ENCODE measurements at places on chromosomes 5 and 9.

DNA sequence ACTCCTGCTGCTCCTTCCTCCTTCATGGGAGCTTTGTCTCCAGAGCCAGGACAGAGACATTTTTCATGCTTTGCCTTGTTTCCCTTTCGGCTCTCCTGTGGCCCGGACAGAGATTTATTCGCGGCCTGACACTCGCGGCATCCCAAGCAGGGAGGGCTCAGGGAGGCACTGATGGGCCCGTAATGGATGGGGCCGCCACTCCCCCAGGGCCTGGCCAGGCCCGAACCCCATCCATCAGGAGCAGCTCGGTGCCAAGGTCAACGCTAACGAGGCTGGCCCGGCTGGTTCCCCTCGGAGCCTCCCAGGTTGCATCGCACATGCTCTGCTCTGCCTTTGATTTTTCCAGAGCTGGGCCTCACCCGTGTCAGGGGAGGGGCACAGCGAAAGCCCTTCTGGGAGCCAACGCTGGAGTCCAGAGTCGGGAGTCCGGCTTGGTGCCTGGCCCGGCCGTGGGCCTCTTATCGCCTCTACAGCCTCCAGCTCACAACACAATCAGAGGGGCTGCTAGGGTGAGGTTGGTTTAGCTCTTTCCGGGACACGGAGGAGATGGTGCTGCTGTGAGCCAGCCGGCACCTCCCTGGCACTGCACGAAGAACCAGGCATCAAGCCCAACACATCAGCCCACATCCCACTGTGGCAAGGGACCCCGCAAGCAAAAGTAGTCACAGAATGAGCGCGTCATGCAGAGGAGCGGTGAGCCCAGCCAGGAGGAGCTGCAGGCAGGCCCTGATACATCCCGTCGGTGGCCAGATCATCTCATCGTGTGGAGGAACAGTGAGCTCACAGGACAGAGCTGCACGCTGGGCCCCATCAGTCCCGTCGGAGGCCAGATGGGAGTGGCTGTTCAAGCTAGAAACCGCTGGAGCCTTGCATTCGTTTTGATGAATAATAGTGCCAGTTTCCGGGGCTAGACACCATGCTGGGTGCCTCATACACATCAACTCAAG lies 72.2 kb upstream of the BARHL1 start:
- no peak for DNase-seq

DNA sequence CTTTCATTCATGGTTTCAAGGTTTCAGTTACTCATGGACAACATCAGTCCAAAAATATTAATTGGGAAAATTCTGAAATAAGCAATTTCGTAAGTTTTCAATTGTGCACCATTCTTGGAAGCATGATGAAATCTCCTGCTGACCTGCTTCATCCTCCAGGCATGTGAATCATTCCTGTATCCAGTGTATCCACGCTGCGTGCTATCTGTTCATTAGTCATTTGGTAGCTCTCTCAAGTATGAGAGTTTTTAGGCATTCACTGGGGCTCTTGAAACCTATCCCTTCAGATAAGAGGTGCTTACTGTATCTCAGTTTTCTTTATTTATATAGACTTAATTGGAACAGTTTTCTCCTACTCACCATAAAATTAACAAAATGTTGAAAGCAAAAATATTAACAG lies 293.0 kb downstream of the CDH12 start:
- no peak for DNase-seq

DNA sequence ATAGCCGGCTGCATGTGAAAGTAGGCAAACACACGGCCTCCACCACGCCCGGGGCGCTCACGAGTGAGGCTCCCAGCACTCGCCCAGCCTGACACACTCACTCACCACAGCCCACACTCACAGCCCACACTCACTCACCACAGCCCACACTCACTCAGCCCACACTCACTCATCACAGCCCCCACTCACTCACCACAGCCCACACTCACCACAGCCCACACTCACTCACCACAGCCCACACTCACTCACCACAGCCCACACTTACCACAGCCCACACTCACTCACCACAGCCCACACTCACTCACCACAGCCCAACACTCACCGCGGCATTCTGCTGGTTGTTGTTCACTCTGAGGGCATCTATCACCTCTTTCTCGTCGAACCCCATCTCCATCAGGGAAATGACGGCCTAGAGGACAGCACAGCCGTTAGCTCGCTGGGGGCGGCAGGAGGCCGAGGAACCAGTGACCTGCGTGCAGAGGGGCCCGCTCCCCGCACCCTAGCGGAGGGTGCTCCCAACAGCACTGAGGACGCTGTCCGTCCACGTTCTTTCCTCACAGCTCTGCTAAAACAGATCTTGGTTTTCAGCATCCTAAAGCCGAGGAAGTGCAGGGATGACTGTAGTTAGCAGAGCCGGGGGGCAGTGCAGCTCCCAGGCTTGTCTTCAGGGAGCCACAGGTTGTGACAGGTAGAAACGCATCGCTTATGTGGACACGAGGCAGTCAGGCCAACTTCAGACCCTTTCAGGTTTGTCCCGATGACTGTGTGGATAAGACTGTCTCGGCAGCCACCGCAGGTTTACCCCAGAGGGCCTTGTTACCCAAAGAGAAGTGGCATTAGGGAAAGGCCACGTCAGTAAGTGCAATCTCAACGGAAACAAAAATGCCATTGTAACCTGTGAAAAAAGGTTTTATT lies 21.6 kb downstream of the UBAC1 start:
- DNase-seq: no peak

GRCh38 chr5:88679638-88680037 lies 203.3 kb downstream of the MEF2C start:
- no peak for DNase-seq

DNA sequence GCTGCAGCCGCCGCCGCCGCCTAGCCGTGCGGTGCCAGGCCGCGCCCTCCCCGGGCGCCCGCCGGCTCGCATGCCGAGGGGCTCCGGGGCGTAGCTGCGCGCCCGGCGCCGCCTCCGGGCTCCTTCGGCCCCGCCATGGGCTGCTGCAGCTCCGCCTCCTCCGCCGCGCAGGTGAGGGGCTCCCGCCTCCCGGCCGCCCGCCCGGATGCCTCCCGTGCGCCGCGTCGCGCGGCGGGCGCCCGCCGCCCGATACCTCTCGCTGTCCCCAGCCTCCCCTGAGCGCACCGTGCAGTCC lies 230 bp downstream of the SLC44A1 start:
- no peak for DNase-seq

GRCh38 chr5:55636683-55637082 lies 75.4 kb downstream of the SLC38A9 start:
- no peak for DNase-seq

GRCh38 chr5:130400091-130400490 lies 495.8 kb downstream of the CHSY3 start:
- no peak for DNase-seq

- no peak for DNase-seq
Observed at GRCh38 chr5:159764283-159765134, 151.8 kb upstream of the ADRA1B start.

GRCh38 chr5:157669701-157670097 lies 1.6 kb upstream of the C5orf52 start:
- no peak for DNase-seq

DNA sequence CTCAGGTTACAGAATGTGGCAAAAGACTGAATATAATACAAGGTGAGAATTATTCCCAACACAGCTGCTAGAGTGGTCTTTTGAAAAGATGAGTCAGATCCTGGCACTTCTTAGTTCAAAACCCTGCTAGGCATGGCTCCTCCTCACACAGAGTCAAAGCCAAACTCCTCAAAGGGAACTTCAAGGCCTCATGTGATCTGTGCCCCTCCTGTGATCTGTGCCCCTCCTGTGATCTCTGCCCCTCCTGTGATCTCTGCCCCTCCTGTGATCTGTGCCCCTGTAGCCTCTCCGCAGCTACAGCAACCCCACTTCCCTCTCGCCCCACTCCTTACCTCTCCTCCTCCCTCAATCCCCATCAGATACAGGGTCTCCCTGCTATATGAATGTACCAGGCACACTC lies 525.5 kb upstream of the CCNG1 start:
- no peak for DNase-seq

- peak; percentile 67 for DNase-seq
Observed at GRCh38 chr5:4013106-4013898, 417.7 kb downstream of the IRX1 start.

DNA sequence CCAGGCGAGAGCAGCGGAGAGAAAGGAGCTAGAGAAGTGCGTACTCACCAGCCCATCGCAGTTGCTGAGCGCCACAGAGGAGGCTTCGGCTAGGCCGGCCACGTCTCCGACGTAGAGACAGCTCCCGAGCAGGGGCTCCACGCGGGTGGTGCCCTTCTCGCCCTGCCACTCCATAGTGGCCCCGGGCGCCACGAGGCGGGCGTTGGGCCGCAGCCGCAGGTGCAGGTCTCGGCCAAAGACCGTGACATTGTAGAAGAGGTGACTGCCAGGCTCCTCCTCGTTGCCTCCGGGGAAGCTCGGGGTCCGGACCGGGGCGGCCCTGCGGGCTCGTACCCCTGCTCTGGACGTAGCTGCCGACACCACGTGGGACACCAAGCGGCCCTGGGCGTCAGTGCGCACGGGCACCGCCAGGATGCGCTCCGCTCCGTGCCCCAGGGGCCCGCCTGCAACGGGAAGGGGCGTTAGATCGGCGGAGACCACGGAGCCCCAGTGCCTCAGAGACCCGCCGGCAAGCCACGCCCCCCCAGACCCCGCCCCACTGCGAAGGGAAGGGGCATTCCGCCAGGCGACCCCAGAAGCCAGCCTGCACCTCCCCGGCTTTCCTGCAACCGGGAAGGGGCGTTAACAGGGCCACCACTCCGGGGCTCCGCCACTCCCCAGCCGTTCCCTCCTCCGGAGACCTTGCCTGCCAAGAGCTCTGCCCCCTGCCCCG lies 1.4 kb downstream of the ADAMTS2 start:
- DNase-seq: peak; percentile 50

- no peak for DNase-seq
Observed at GRCh38 chr5:104241046-104241445, 678.5 kb upstream of the NUDT12 start.

DNA sequence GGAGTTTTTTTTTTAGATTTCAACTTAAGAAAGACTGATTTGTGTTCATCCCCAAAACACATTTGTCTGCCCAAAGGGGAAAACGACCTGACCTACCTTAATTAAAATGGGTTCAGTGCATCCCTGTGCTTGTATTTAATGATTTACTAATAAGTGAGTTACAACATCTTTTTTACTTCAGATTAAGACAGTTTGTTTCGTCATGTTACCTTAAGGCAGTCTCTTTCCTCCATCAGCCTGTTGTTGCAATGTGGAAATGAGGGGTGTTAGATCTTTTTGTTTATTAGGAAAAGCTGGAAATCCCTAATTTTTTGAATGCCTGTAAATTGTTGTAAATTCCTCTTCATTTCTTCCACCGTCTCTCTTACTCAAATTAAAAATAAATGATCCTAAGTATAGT lies 177.5 kb downstream of the GDNF start:
- DNase-seq: no peak

DNA sequence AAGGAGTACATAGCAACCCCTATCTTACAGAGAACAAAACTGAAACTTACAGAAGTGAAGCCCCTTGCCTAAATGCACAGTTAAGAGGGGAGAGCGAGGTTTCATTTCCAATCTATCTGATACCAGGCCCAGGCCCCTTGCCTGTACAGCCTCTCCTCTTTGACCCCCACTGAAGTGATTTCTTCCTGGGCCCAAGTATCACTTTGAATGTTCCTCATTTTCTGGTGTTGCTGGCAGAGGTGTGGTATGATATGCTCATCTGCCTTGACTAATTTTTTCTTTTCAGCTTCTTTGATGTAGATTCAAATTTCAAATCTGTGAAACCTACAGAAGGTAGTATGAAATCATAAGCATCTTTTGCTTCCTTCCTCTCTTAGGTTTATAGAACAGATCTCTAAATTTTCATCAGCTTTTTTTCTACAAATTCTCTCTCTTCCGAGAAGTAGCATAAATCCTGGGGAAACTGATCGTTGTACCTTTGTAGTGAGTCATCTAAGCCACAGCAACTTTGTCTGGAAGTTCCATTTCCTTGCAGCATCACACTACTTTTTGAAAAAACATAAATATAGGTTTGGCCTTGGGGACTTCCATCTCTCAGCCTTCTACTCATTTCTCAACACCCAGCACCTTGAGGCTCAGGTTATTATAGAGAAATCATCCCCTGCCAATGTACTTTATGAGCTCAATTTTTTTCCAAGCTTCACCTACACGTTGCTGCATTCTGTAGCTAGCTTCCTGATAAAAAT lies 402.4 kb upstream of the PTGER4 start:
- DNase-seq: no peak

GRCh38 chr5:89524785-89525184 lies 641.8 kb upstream of the MEF2C start:
- no peak for DNase-seq

- DNase-seq: no peak
Observed at GRCh38 chr5:78593465-78593864, 55.1 kb downstream of the LHFPL2 start.

GRCh38 chr9:12708562-12709298 lies 15.5 kb downstream of the TYRP1 start:
- DNase-seq: no peak

GRCh38 chr5:158953929-158954534 lies 145.7 kb downstream of the EBF1 start:
- DNase-seq: no peak

DNA sequence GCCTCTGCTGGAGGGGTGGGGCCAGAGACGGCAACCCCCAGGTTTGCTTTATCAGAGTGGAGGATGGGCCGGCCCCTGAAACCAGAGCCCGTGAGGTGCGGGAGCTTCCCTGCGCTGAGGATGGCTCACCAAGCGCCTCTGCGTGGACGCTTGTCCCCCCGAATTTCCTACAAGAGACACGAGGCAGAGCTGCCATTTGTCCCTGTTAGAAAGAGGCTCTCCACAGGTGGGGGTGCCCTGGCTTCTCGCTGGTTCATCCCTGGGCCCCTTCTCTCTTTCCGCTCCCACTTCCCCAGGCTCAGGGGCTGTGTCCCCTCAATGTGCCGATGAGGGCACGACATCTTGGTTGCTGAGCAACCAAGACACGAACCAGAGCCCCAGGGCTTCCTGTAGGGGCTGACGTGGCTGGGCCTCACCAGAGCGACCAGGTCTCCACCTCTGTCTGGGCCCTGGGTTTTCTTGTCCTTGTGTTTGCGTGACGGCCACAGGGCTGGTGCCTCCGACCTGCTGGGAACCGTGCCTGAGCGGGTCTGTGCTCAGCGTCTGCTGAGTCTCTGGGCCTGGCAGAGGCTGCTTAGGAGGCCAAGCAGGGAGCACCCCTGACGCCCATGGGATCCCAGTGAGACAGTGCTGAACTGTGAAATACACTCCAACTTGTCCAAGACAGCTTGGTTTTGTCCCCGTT lies 119.6 kb upstream of the COL5A1 start:
- DNase-seq: no peak

GRCh38 chr9:101442318-101442717 lies 6.7 kb upstream of the ALDOB start:
- DNase-seq: no peak

DNA sequence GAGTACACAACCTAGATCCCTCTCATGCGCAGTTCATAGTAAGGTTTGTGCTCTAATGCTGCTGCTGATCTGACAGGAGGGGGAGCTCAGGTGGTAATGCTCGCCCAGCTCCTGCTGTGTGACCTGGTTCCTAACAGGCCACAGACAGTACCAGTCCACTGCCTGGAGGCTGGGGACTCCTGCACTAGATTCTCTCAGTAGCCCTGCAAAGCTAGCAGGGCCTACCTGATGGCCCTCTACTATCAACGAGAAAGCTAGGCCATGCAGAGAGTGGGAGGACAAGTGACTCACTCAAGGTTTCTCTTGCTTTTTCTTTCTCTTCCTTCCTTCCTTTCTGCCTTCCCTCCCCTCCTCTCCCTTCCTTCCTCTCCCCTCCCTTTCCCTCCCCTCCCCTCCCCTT lies 55.1 kb upstream of the TEX48 start:
- peak; percentile 46 for DNase-seq
